T follicular helper cell (primary cell): ENCODE measurements at places on chromosomes 2 and 18.

- no peak for DNase-seq
Observed at GRCh38 chr18:31983020-31983419, 35.6 kb upstream of the RNF125 start.

GRCh38 chr2:43803113-43803512 is 29.3 kb downstream of the DYNC2LI1 start:
- DNase-seq, result no peak

GRCh38 chr2:164850235-164850634 is 8.6 kb upstream of the COBLL1 start:
- DNase-seq, result no peak

DNA sequence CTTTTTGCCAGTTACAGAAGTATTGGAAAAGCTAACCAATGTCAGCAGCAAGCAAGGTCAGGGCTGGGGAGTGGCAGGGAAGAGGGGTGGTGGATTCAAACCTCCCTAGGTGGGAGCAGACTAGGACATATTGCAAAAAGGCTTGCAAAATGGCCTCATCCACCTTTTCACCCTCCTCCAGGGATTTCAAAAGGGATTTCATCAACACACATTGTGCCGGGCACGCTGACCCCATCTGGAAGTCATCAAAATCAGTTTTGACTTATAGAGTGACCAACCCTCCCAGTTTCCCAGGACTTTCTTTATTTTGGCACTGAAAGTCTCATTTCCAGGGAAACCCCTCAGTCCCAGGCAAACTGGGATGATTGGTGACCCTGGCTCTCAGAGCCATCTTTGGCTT is 94.7 kb downstream of the BIN1 start:
- no peak for DNase-seq

GRCh38 chr2:222320436-222321395 is 21.9 kb upstream of the PAX3 start:
- no peak for DNase-seq

GRCh38 chr18:77560341-77560992 is 310.8 kb downstream of the GALR1 start:
- no peak for DNase-seq

- no peak for DNase-seq
Observed at GRCh38 chr2:208669394-208669793, 262.8 kb downstream of the PTH2R start.

GRCh38 chr2:167924556-167924955 is 322.8 kb downstream of the STK39 start:
- no peak for DNase-seq

- no peak for DNase-seq
Observed at GRCh38 chr18:8703781-8704301, 1.5 kb upstream of the MTCL1 start.

GRCh38 chr2:206940546-206940945 is 1.2 kb downstream of the CPO start:
- DNase-seq, result no peak

GRCh38 chr18:80124131-80124530 is 15.1 kb downstream of the ADNP2 start:
- no peak for DNase-seq

DNA sequence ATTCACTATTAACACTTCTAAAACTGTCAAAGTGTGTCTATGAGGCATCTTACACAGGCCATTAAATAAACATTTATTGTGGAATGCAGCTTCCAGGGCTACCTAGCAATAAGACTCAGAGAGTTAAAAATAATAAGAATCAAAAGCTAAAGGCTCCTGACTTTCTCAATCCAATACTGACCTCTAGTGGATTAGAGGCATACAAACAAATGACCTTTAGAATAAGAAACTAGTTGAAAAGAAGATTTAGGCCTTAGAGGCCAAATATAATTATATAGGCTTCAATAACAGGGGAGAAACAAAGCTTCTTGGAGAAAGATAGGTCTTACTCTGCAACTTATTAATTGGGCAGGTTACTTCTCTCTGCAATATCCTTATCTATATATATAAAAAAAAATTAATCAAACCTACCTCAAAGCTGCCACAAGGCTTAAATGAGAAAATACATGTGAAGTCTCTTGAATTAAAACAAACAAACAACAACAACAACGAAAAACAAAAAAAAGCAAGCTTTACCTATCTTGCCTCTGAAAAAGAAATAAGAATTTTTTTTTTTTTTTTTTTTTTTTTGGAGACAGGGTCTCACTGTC is 246.1 kb downstream of the EXOC6B start:
- DNase-seq, result no peak

DNA sequence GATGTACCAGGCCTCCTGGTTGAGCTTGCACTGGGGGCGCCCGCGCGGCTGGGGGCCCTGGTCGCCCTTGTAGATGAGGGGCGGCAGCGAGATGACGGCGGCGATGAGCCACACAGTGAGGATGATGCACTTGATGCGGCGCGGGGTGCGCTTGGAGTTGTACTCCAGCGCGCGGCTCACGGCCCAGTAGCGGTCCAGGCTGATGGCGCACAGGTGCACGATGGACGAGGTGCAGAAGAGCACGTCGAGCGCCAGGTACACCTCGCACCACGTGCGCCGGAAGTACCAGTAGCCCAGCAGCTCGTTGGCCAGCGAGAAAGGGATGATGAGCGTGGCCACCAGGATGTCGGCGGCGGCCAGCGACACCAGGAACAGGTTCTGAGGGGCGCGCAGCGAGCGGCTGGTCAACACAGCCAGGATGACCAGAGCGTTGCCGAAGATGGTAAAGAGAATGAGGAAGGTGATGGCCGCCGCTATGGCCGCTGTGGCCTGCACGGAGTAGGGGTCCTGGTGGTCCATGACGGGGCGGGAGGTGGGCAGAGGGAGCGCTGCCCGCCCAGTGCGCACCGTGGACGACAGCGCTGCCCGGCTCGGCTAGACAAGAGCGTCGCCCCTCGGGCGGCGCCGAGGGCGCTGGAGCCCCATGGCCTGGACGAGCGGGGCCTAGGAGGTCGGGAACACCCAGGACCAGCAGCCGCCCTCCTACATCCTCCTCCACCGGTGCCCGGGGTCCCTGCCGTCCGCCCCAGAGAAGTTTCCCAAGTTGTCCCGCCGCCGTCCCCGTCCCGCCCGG is 544 bp downstream of the ADRA2B start:
- no peak for DNase-seq

DNA sequence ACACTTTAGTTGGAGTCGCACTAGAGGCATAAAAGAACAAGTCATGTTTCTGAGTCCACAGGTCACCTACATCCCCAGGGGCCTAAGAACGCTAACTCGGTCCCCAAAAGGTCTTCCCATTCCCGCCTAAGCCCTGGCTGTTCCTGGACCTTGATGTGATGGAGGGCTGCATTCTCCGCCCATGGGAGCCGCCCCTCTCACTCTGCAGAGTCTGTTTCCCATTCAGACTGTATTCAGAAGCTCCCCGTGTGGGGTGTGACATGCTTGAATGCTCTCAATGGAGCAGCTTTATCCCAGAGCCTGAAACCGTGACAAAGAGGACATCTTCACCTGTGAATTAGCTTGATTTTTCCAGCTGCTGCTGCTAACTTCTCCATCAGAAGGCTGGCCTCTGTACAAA is 319.0 kb upstream of the KLHL29 start:
- DNase-seq, result no peak

DNA sequence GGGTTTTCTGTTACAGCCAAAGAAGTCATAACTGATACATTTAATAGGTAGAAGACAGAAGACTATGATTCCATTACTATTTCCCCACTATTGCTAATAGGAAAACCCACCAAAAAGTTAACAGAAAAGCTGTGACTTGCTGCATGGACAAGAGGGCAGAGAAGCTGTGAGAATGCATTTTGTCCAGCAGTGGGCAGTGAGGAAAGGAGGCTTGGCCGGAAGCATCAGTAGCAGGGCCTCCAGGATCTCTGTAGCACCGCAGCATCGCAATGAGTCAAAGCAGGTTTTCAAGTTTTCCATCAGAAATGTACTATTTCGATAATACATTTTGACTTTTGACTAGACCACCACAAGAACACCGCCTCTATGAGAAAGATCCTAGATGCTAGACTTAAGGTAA is 24.9 kb downstream of the MYO5B start:
- no peak for DNase-seq

GRCh38 chr2:224268441-224268840 is 133.5 kb downstream of the FAM124B start:
- DNase-seq, result no peak

DNA sequence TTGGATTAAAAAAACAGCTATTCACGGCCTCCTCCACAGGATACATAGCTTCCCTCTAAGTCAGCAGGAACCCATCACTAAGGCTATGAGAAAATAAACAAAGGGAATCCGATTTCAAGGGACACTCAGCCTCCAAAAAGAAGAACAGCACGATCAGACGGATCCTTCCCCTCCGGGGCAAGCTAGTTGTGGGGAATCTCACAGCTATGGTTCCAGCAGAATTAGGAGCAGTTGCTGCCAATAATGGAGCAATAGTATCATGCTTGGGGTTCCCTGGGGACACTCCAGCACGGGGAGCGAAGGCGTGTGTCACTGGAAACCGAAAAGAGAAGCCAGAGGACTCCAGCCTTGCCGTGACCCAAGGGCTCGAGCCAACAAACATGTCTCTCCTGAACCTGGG is 163.1 kb downstream of the TTC32 start:
- no peak for DNase-seq

DNA sequence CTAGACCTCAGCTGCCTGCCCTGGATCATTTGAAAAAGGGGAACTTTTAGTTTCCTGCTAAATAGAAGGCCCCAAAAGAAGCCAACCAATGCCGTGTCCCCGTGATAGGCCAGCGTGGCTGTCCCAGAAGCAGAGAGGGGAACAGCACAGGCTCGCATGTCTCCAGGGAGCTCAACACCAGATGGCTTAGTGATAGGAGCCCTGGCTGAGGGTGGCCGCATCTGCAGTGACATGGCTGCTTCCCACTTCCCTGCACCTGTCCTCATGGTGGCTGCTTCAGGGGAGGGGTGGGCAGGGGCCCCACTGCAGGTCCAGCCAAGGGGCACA is 79.6 kb downstream of the MBP start:
- DNase-seq, result no peak

DNA sequence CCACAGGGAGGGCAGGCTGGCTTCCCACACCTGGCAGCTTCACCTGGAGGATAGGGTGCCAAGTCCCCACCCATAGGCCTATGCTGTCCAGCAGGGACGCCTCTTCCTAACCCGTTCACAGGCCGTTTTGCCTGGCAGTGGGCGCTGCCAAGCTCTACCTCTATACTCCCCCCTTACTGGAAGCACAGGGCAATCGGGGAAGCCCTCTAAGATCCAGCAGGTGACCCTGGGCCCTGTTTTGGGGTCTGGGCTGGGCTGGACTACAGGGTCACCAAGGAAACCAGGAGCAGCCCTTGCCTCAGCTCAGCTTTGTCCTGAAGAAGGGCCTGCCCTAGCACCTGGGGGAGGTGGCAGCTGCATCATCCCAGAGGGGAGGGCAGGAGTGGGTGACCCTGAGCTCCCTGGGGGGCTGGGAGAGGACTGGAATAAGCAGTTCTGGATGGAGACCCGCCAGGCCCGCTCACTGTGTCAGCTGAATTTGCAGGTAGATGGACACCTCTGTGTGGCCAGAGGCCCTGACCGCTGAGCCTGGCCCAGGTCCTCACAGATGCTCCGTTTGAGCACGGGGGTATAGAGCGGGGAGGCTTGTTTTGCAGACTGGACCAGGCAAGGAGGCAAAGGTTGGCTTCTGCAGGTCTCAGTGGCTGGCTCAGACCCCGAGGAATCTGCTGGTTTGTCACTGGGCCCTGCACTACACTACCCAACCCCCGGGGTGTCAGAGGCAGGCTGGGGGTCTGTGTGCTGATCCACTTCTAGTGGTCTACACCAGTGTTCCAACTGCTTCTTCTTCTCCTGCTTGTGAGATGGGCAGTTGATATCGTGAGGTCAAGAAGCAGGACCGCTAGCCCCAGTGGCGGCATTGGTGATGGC is 163.1 kb downstream of the ASB1 start:
- DNase-seq, result no peak

DNA sequence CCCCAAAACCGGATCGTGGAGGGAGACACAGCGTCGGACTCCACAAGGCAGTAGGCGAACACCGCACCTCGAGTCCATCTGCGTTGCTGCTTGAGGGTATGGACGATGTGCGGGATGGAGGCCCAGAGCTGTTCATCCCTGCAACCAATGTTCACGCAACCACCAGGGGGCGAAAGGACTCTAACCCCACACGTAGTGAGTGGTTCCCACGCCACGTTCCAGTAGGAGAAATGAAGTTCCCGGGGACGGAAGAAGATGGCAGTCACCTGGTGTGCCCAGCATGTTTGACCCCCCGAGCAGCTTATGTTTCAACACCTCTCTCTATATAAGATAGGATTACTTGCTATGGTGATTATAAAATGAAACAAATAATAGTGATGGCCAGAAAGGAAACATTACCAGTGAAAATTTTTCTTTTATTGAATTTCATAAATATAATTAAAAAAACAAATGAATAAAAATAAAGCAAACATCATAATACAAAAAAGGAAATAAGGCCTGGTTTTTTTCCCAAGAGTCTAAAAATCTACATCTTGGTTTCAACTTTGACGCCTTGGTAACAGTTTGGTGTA is 184.3 kb downstream of the SH3BP4 start:
- peak; percentile 20 for DNase-seq

GRCh38 chr2:119826370-119826961 is 66.7 kb downstream of the PTPN4 start:
- DNase-seq, result peak; percentile 11

- DNase-seq, result no peak
Observed at GRCh38 chr2:43032213-43033015, 194.0 kb downstream of the ZFP36L2 start.

DNA sequence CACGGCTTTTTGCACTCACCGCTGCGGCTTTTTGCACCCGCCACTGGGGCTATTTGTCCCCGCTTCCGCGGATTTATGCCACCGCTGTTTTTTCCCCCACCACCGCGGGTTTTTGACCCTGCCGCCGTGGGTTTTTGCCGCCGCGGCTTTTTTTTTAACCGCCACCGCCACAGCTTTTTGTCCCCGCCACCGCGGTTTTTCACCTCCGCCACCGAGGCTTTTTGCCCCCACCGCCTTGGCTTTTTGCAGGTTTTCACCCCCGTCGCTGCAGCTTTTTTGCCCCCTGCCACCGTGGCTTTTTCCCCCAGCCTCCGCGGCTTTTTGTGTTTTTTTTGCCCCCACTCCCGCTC is 2796.7 kb upstream of the TEKT4 start:
- DNase-seq, result no peak

DNA sequence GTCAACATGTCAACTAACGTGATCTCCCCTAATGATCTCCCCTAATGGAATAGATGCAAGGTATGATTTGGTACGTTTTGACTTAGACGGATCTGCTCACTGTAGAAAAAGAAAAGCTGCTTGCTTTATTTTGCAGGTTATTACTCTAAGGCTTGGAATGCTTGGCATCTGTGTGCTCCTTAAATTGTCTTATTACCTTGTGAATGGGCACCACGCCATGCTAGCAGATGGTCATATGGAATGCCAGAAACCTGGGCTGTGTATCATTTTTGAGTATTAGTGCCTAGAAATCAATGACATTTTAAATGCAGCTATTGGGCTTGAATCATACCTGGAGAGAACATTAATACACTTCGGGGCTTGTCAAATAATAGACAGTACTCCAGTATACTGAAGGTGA is 16.5 kb upstream of the FIGN start:
- no peak for DNase-seq

- DNase-seq, result no peak
Observed at GRCh38 chr2:233799716-233800115, 21.6 kb downstream of the MROH2A start.
